NCI-H2171 treated with DMSO at 0.1 percent for 48 hours (cell line): ENCODE measurements at places on chromosomes 5 and 9.

DNA sequence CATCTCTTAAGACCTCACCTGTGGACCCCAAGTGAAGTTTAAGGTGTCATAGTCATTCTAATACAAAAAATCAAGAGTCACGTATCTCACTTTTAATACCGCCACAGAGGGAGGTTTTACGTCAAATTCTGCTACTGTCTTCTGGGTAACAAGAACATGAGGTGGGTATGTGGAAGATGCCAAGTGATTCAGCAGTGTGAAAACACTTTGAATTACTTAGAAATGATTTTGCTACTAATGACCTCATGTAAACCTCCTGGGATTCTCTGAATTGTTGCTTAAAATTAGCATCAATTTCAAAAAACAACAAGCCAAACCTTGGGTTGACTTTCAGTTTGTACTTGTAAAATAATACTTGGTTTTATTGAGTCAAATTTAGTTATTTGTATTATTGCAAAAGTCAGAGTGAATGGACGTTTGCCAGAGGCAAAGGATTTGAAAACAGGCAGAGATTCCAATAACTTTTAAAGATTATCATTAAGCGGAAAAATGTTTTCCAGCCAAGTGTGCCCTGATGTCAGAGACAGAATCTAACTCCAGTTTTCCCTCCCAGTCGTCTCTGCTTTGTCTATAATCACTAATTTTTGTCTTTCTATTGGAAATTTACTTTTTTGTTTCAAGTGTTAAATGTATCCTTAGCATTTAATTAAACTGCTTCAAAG is 8.8 kb downstream of the DMRT2 start:
- DNase-seq, result no peak

GRCh38 chr9:6656614-6657300 is 11.2 kb upstream of the GLDC start:
- no peak for DNase-seq

- no peak for DNase-seq
Observed at GRCh38 chr5:12125895-12126294, 221.6 kb upstream of the CTNND2 start.

GRCh38 chr5:131436081-131436480 is 172.2 kb downstream of the CDC42SE2 start:
- DNase-seq, result no peak

- no peak for DNase-seq
Observed at GRCh38 chr5:99460701-99461100, 531.9 kb upstream of the CHD1 start.

DNA sequence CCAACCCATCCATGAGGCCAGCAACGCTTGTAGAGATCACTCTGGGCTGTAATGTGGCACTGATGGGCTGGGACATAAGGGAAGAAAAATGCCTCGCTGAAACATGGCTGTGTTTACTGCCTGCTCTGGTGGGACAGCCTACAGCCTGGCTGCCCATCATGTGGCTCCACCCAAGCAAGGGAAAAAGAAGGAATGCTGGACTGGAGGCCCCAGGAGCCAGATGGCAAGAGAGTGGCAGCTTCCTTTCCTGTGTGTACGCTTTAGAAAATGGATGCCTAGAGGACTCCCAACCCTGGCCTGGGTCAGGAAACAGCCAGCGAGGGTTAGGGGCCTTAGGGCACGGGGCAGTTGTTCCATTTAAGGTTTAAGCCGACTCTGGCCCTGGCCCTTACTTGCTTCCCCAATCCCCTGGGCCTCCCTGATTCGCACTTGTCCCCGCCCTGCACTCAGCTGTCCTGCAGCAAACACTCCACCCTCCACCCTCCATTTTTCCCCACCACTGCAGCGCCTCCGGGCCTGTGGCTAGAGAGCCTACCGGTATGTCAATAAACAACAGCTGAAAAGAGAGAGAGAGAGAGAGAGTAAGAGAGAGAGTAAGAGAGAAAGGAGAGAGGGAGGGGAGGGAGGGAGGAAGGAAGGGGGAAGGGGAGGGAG is 819.4 kb downstream of the SEMA5A start:
- DNase-seq, result no peak

DNA sequence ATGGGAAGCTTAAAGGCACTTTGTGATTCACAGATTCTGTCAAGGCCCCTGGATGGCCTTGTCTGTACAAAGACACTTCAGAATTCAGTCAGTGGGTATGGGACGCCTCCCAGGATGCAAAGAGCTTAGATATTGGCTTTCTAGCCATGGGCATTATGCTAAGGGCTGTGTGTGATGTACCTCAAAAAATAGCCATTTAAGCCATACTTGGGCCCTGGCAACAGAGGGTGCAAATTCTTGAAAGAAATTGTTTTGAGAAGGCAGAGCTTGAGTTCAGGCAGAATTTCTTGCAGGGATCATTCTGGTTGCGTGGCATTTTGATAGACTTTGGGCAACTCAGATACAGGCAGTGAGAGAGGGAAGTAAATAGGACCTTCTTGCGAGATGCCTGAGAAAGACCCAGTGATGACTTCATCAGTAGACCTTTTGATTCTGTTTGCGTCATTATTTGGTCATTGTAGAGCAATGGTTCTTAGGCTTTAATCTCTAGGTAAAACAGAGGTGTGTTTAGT is 3.9 kb downstream of the CYFIP2 start:
- no peak for DNase-seq

- no peak for DNase-seq
Observed at GRCh38 chr9:115964710-115965347, 188.8 kb upstream of the PAPPA start.

GRCh38 chr9:109092051-109092580 is 27.6 kb downstream of the TMEM245 start:
- no peak for DNase-seq

- no peak for DNase-seq
Observed at GRCh38 chr5:94040591-94041148, 299.3 kb upstream of the POU5F2 start.

DNA sequence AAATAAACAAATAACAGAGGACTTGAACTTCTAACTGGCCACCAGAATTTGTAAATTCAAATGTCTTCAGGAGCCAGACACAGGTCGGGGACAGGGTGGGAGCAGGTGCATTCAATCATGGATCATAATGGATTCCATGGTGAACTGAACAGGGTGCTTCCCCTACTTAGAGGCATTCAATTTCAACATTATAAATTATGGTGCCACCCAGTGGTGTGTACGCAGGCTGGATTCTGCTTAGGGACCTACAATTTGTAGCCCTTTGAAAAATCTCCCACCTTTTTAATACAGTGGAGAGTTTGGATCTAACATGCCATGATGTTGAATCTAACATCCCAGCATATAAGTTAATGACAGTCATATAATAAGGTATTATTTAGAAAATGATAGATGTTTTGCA is 22.3 kb downstream of the KLF9 start:
- DNase-seq, result peak; percentile 19

- no peak for DNase-seq
Observed at GRCh38 chr9:88280816-88281382, 107.3 kb upstream of the SPIN1 start.

GRCh38 chr9:80787636-80788035 is 901.7 kb downstream of the TLE1 start:
- no peak for DNase-seq

GRCh38 chr5:40714001-40714400 is 34.3 kb downstream of the PTGER4 start:
- DNase-seq, result no peak

- DNase-seq, result no peak
Observed at GRCh38 chr5:27308153-27308552, 269.8 kb upstream of the CDH9 start.

DNA sequence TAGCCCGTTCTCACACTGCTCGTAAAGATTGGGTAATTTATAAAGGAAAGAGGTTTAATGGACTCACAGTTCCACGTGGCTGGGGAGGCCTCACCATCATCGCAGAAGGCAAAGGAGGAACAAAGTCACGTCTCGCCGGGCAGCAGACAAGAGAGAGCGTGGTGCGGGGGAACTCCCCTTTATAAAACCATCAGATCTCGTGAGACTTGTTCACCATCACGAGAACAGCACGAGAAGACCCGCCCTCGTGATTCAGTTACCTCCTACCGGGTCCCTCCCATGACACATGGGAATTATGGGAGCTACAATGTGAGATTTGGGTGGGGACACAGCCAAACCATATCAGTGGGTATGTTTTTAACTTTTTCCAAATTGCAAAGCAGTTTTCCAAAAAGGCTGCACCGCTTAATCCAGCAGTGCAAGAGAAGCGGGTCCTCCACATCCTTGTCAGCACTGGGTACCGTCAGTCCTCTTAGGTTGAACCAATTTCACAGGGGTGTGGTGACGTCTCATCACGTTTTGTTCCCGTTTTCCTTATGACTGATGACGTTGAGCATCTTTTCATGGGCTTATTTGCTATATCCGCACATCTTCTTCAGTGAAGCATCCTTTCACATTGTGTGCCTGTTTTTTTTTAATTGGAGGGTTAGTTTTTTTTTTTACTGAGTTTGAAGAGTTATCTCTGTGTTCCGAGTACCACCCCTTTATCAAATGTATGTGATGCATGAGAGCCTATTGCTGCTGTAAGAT is 8.0 kb upstream of the FCN2 start:
- no peak for DNase-seq

GRCh38 chr9:111759762-111760639 is 34.7 kb downstream of the SHOC1 start:
- peak; percentile 76 for DNase-seq
